Stimulated activated CD4-positive, alpha-beta T cell treated with anti-CD3 and anti-CD28 coated beads, Interleukin-12 subunit alpha, Interleukin-12 subunit beta, amount 100 ng/mL, for 4 hours (primary cell): ENCODE measurements at places on chromosomes 13 and 19.

- DNase-seq = no peak
These were observed 31.1 kb downstream of the CEACAM8 start for GRCh38 chr19:42563352-42564210.

GRCh38 chr13:85093808-85094207, 705.4 kb downstream of the SLITRK6 start:
- no peak for DNase-seq

- no peak for DNase-seq
These were observed 1.8 kb downstream of the EXOSC5 start for GRCh38 chr19:41395355-41395754.

DNA sequence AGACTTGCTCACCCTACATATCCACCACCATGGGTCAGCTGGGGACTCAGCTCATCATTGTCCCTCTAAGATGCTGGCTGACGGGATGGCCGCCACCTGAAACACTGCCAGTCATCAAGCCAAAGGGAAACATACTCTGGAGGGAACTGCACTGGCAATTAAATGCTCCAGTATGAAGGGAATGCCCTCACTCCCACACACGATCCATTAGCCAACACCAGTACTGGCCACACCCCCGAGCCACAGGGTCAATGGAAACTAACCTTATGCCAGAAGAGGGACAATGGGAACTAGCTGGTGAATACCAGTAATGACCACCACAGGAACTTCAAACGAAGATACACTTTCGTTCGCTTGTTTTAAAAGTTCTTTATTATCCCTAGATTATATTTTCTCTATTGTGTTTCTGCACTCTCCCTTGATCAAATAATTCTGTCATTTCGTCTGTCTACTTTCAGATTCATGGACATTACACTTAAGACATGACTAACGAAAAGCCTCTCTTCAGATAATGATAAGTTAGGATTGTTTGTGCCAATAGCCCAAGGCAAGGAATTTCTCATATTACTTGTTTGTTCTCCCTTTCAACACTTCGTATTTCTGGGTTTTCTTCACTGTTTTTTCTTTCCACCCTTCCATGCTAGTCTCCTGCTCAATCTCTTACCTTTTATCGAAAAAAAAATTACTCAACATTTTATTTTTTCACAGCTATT, 1.7 kb upstream of the ZNF507 start:
- DNase-seq = no peak

DNA sequence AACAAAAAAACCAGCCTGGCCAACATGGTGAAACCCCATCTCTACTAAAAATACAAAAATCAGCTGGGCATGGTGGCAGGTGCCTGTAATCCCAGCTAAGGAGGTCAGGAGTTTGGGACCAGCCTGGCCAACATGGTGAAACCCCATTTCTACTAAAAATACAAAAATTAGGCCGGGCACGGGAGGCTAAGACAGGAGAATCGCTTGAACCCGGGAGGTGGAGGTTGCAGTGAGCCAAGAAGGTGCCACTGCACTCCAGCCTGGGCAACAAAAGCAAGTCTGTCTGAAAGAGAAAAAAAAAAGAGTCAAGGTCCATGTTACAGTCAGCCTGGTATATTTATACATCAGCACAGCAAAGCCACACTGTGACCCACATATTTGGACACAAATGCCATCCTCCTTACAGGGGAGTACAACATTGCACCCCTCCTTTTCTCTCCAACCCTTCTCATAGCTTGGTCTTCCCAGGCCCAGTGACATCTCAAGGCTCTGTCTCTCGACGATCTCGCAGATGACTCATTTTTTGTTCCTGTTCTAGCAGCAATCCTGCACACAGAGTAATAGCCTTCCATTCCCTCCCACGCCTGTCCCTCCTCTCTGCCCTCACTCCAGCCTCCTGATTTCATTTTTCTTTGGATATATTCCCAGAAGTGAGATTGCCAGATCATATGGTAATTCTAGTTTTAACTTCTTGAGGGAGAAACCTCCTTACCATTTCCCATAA, 21.0 kb upstream of the DPP9 start:
- DNase-seq = no peak

DNA sequence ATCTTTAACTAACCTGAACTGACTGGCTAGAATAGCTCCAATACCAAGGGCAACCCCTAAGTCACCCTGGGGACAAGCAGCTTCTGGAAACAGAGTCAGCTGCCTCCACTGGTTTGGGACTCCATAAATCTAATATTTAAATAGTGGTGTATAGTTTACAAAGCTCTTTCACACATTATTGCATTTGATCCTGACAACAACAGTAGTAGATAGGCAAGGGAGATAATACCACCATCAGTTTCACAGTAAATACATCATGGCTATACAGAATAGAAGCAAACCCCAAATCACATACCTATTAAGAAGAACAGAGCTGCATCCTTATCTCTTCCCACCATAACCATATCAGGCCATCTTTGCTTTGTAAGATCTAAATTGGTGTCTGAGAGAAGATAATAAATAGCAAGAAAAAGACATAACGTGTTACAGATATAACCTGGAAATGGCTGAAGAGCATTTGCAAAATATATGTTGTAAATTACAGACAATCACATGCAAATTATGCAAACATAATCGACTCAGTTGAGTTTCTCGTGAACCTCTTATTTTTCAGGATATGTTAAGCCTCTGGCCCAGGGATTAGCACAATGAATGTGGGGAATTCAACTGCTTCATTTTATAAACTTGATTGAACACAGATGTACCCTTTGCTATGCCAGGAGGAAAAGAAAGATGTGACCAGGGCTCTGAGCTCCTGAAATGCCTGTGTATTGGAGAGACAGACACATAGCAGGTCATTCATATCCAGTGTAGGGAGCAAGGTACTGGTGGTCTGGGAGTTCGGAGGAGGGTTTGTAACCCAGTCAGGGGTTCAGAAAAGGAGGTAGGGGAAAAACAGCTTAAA, 142.5 kb downstream of the SLC7A1 start:
- DNase-seq = no peak

DNA sequence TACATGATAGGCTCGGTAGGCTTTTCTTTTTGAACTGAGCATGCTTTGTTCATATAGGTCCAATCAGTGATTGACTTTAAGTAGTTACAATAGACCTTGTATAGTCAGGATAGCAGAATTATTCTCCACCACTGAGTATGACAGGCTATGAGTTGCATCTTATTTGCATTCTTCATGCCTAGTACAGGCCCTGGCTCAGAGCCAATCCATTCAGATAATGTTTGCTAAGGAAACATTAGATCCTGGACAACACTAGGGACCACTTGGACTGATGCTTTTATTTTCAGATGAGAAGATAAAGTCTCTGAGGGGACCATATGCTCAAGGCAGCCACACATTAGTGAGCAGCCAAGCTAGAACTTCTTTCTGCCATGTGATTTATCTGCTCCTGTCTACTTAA, 133.9 kb downstream of the KL start:
- no peak for DNase-seq

GRCh38 chr19:40134866-40135265, 44.1 kb upstream of the ZNF780A start:
- no peak for DNase-seq
